Hippocampal formation (tissue), 2 donors: ENCODE measurements at places on chromosomes 2 and 18.

DNA sequence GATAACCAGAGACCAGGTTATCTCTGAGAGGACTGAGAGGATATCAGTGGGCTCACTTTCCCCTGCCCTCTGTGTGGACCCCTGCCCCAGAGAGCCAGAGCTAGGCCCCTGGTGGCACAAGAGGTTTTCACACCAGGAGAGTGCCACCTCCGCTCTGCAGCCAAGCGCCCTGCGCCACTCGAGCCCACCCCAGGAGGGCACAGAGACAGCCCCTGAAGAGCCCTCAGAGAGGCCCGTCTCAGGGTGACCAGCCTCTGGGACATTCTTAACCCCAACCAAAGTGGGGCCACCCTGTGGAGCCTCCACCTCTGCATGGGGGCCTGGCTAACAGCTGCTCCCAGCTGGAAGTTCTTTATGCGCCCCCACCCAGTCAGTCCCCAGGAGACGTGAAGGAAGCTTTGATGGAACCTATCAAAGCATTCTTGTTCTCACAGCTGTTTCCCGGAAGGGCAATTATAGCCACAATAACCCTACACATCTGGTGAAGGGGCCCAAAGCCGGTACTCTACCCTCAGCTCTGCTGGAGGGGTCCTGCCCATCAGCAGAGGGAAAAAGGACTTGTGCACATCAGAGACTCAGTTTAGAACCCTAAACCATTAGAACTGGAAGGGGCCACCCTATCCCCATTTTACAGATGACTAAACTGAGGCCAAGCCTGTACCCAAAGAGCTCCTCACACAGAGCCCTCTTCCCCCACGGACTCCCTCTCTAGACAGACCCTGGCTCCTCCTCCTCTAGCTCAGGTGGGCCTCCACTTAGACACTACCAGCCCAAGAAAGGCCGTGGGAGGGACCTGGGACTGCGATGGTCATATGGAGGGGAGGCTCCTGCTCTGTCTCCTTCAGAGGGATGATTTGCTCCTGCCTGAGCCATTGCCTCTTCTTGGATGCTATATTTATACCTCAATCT lies 101.1 kb downstream of the ZFP36L2 start:
- DNase-seq, result no peak

- no peak for DNase-seq
Observed at GRCh38 chr2:186909095-186909494, 60.1 kb upstream of the ZSWIM2 start.

DNA sequence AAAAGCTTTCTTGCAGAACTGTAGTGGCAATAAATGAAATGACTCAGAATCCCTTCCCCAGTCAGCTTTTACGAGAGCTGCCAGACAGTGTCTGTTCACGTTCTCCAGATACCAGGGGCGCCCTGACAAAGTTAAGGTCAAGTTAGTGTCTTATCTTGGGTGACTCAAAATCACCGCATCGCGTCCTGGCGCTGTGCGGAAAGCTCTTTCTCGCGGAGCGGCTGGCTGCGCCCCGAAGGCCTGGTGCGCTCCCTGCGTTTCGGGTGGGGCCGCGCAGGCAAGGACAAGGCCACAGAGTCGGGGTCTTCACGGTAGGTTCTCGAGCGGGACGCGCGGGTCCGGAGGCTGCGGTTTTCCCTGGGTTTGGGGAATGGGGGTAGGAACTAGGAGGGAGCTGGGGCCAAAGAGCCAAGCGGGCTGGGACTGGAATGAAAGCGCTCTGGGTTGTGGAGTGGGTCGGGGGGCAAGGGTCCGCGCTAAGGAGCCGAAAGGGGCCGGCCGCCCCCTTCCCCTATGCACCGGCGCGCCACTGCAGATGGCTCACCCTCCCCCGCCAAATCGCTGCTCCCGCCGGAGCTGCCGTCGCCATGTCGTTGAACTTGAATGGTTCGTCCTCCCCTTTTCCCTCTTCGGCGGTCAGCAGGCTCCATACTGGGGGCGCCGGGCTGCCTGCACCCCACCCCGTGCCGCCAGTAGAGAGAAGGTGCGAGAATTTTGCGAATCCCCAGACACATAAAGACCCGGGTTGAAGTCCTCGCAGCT lies 2.6 kb upstream of the HOXD11 start:
- no peak for DNase-seq

DNA sequence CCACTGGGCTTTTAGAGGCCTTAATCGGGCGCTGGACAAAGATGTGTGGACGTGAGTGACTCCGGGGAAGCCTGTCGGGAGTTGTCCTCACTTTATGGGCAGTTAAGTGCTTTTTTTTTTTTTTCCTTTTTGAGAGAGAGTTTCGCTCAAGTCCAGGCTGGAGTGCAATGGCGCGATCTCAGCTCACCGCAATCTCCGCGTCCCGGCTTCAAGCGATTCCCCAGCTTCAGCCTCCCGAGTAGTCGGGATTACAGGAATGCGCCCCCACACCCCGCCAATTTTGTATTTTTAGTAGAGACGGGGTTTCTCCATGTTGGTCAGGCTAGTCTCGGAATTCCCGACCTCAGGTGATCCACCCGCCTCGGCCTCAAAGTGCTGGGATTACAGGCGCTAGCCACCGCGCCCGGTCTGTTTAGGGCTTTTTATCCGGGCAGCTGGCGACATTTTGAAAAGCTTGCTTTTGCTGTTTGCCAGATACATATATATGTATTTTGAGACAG lies 1.5 kb downstream of the MSH6 start:
- DNase-seq, result no peak

- no peak for DNase-seq
Observed at GRCh38 chr2:189552334-189552990, 28.1 kb downstream of the SLC40A1 start.

DNA sequence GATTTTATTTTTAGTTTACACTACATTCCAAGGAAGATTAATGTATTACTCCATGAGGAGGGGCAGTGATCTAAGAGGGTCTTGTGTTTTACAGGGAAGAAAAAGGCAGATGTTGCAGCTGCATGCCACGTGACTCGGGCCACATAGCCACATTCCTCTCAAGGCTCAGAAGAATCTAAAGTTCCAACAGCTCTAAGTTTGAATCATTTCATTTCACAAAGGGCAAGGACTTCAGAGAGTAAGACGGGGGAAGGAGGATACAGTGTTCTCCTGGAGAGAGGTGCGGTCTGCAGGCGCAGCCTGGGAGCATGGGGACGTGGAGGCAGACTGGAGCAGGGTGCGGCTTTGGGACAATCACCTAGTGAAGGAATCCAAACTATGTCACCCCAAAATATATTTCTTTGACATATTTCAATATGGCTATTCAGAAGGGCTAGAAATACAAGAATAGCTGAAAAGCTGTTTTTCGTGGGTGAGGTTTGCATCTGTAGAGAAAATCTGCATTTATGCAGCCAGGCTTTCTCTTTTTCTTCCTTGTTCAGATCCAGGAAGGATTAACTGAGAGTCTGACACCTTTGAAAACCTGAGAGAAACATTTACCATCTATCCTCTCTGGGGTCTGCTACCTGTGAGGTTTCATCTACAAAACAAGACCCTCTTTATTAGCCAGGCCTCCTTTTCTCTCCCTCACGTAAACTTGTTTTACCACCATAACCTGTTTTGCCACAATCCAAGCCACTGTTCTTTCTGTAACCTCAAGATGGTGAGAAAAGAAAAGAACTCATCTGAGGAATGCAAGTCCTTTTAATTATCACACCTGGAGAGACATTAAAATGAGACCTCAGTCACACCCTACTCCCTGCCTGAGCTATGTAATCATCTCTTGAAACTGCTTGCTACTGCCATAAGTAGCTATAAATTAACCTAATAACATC lies 165.1 kb upstream of the NDUFV2 start:
- DNase-seq, result no peak

- no peak for DNase-seq
Observed at GRCh38 chr2:42314892-42315468, 46.0 kb downstream of the COX7A2L start.

- no peak for DNase-seq
Observed at GRCh38 chr18:69968039-69968438, 20.4 kb upstream of the CD226 start.

- no peak for DNase-seq
Observed at GRCh38 chr2:71453404-71454220, at the start of gene DYSF. Gene DYSF, plus strand, starts transcription at chr2:71453561.

DNA sequence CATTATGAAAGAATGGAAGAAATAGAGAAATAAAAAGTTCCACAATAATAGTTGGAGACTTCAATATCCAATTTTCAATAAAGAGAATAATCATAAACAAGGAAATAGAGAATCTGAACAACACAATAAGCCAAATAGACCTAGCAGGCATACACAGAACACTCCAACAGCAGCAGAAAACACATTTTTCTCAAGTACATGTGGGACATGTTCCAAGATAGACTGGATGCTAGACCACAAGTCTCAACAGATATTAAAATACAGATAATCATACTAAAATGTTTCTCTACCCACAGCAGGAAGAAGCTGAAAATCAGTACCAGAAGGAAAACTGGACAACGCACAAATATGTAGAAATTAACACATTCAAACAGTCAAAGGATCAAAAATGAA lies 113.9 kb downstream of the USP34 start:
- no peak for DNase-seq

- DNase-seq, result no peak
Observed at GRCh38 chr2:100699131-100699530, 120.8 kb upstream of the NPAS2 start.

GRCh38 chr2:171341394-171342066 lies 92.3 kb downstream of the METTL8 start:
- DNase-seq, result no peak

DNA sequence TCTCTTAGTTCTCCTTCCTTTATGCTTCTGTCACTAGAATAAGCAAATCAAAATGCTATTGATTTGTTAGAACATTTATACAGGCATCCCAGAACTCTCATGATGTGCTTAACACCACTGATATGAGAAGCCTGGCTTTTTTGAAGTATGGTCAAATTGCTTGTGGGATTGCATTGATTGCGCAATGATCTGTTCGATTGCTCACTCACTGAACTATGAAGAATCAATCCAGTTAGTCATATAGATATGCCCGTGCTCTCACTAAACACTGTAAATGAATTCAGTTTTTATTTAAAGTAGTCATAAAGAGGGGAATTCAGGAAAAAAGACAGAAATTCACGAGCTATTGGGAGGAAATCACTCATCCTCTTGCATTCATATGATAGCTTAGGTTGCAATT lies 1237.8 kb downstream of the SUCLG1 start:
- DNase-seq, result no peak

GRCh38 chr2:50042771-50043170 lies 888.5 kb upstream of the FSHR start:
- DNase-seq, result no peak

DNA sequence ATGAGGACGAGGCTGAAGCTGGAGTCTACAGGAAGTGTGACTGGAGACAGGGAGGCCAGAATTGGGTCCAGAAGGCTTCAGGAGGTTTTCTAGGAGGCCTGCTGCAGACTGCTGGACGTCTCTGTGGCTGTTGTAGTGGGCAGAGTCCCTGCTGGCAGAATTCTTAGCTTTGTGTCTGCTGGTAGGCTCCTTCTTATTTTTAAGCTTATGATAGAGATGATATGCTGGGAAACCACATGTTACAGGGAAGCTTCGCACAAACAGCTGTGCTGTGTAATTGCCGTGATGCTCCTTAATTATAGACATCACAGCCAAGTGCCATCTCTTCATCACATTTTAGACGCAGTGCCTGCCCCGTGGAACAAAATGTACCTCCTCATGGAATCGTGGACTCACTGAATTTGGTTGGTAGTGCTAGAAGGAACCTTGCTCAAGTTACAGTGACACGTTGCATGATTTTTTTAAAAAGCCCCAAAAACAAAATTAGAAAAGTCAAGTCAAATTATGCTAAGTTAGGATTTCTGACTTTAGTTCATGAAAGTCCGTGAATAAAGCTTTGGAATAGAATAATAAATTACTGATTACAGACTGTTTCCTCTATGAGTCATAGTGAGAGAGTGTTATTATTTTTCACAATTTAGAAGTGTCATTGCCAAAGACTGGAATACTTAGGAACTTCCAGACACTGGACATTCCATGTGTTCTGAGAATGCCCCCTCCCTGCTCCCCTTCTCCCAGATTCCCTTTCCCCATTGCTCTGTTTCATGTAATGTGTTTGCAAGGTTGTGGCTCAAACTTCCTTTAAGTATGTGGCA lies 144.1 kb downstream of the FHOD3 start:
- DNase-seq, result no peak

DNA sequence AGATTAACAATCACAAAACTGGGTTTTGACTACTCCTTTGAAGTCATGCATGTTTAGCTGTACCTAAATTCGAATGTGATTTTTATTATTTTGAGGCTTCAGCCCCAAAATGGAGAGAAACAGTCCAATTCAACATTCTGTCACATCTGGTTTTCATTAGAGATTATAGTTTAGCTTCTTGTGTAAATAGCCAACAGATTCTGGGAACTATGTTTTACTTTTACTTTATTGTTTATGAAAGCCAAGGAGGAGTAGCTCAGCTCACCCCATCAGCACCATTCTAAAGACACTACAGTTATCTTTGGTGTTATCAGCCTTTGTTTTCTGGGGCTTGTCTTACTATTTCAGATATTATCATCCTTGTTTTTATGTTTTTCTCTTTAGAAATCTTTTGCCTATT lies 465.0 kb upstream of the CWC22 start:
- DNase-seq, result no peak

GRCh38 chr2:210478661-210479060 lies 2.1 kb upstream of the LANCL1 start:
- no peak for DNase-seq

- DNase-seq, result no peak
Observed at GRCh38 chr2:75494137-75494769, 66.5 kb downstream of the EVA1A start.

GRCh38 chr2:197704434-197705120 lies 592 bp upstream of the MARS2 start:
- DNase-seq, result peak; percentile 93

DNA sequence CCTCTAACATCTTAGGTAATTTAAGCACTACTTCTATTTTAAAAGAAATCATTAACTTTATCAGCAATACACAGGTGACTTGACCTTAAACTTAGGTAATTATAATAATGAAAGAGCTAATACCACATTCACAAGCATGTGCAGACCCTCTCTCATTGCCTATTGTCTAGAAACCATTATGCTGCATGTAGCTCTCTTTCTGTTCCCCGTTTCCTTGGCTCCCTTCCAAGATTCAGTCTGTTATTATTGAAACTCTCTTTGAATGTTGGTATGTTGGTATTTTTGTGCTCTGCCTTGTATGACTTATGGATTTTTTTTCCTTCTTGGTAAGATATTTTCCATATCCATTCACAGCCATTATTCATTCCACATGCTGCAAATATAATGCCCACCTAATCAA lies 201.2 kb downstream of the CDCA7 start:
- no peak for DNase-seq

DNA sequence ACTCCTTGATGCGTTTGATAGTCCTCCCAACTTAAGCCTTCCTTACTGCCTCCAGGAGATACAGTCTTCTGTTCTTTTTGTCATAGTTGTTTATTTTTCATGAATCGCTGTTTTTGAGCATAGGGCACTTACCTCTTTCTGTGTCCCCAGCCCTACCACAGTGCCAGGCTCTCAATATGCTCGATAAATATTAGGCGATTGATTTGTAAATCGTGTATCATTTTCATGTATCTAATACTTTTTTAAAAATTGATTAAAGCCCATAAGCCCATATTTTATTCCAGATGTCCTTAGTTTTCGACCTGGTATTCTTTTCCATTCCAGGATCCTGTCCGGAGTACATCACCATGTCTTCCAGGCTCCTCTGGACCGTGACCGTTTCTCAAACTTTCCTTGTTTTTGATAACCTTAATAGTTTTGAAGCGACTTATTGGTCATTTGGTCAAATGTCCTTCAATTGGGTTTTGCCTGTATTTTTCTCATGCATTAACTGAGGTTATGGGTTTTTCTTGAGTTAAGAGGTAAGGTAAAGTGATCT lies 444 bp upstream of the MMADHC start:
- DNase-seq, result no peak

- peak; percentile 52 for DNase-seq
Observed at GRCh38 chr2:28389399-28390240, 3.0 kb upstream of the FOSL2 start.

- DNase-seq, result no peak
Observed at GRCh38 chr18:34991152-34991551, 50.1 kb upstream of the MAPRE2 start.
